ENCODE measurements at places on chromosomes 6 and 20.

- DNase-seq = peak; percentile 72
- H3K36me3 ChIP-seq = peaks cover 6% of the 10 kb centered on the region
- peaks cover 50% of the 10 kb centered on the region for H3K4me1 ChIP-seq
- H3K4me3 ChIP-seq = no peak overlapping the region
- no peaks in the 10 kb centered on the region for H3K27me3 ChIP-seq
- H3K27ac ChIP-seq = peak overlapping the region; percentile 81
These were observed 39.7 kb downstream of the TAF4 start for GRCh38 chr20:62025832-62026563.

DNA sequence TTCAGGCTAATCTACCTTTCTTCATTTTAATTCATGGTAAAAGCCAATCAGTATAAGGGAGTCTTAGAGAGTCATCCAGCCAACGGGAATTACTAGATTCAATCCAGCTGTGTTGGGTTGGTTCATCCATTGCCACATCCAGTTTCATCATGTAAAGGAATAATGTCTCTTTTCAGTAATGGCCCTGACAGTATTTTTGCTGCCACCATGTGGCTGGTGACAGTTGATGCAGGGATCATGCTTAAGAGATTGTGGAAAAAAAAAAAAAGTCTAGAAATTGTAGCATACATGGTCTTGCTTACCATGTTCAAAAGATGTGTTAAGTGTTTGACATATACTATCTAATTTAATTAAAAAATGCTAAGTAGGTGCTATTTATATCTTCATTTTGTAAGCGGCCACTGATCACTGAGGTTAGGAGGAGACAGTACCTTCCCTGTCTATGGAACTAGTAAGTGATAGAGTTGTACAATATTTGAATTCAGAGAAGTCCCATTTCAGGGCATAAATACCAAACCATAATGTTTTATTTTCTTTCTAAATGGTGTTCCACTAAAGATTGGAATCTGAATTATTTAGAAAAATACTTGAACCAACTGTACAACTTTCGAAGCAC lies 135.9 kb downstream of the KHDRBS2 start:
- H3K4me3 ChIP-seq = no peak overlapping the region
- H3K36me3 ChIP-seq = no peaks in the 10 kb centered on the region
- no peaks in the 10 kb centered on the region for H3K4me1 ChIP-seq
- H3K27ac ChIP-seq = no peak overlapping the region

DNA sequence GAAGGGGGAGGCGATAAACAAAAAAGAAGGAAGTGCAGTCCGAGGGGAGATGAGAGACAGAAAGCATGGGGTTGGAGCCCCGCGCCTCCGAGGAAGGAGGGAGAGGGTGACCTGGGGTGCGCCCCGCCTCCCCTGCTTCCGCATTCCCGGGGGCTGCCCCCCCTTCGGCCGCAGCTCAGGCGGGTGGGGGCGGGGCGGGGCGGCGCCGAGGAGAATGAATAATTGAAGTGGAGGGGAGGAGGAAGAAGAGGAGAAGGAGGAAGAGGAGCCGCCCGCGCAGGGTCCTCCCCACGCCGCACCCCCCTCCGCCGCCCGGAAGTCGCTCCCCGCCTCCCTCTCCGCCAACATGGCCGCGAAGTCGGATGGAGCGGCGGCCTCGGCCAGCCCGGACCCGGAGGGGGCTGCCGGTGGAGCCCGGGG lies at the start of gene XKR7:
Gene XKR7, plus strand, starts transcription at position 322 of the 420 bp plus-strand sequence. Its CDS starts 25 bp downstream, at position 347.
- H3K27me3 ChIP-seq = peaks cover 13% of the 10 kb centered on the region
- H3K36me3 ChIP-seq = no peaks in the 10 kb centered on the region
- DNase-seq = peak; percentile 50
- H3K4me3 ChIP-seq = peak within 1 kb of the TSS; percentile 22
- no peak within 1 kb of the TSS for H3K27ac ChIP-seq
- H3K4me1 ChIP-seq = no peaks in the 10 kb centered on the region

- no peaks in the 10 kb centered on the region for H3K27me3 ChIP-seq
- peak; percentile 52 for DNase-seq
- H3K4me1 ChIP-seq = peaks cover 9% of the 10 kb centered on the region
- no peak overlapping the region for H3K27ac ChIP-seq
- no peaks in the 10 kb centered on the region for H3K36me3 ChIP-seq
These were observed 113.1 kb downstream of the TRIM27 start for GRCh38 chr6:28810659-28811053.

GRCh38 chr6:119764927-119765681 lies 415.5 kb upstream of the MAN1A1 start:
- DNase-seq = no peak
- no peaks in the 10 kb centered on the region for H3K36me3 ChIP-seq
- no peaks in the 10 kb centered on the region for H3K27me3 ChIP-seq
- H3K27ac ChIP-seq = no peak overlapping the region

DNA sequence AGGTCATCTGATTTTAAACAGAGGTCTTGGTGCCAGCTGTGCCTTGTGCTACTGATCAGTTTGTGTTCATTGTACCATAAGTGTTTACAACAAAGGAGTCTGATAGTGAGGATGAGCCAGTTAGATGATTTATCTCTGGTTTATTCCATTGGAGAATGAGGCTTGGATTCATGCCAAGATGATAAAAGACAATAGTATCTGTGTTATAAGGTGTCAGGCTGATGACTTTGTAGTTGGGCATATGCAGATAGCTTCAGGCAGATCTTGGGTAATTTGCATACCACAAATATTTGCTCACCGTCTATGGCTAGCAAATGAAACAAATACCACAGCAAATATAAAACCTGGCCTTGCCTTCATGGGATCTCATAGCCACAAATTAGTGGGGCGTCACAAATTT lies 43.3 kb upstream of the PHACTR2 start:
- no peak overlapping the region for H3K4me3 ChIP-seq
- no peak overlapping the region for H3K27ac ChIP-seq
- H3K27me3 ChIP-seq = no peaks in the 10 kb centered on the region

Data from K562 (cell line).